Smooth muscle cell of the pulmonary artery (primary cell): ENCODE measurements at places on chromosomes 4 and X. TPM values are rescaled to one million over a fixed set of nuclear protein-coding genes. Genes with fewer than 3 reads are reported as not detected.

SHOX gene
- total RNA-seq, result not detected in 2 replicates

PRDM8 gene
- 4.9 and 6.8 TPM in 2 replicates for total RNA-seq

UGT2A3 gene
- total RNA-seq, result not detected in 2 replicates

PLK4 gene
- 2.4 and 4.4 TPM in 2 replicates for total RNA-seq

PRIMPOL gene
- 9.7 and 14.0 TPM in 2 replicates for total RNA-seq

DCAF8L2 gene
- 0.20 TPM in 1 of 2 replicates, not detected in the other for total RNA-seq

LAS1L gene
- total RNA-seq, result 13.5 and 16.6 TPM in 2 replicates

TXK gene
- total RNA-seq, result 0.23 and 0.26 TPM in 2 replicates
